NCI-H2029 (cell line): ENCODE measurements at places on chromosomes 5 and 9.

GRCh38 chr9:108756746-108757490, 98.9 kb downstream of the ACTL7B start:
- DNase-seq, result no peak

GRCh38 chr5:81302596-81302995, 1.2 kb downstream of the ZCCHC9 start:
- DNase-seq, result no peak

DNA sequence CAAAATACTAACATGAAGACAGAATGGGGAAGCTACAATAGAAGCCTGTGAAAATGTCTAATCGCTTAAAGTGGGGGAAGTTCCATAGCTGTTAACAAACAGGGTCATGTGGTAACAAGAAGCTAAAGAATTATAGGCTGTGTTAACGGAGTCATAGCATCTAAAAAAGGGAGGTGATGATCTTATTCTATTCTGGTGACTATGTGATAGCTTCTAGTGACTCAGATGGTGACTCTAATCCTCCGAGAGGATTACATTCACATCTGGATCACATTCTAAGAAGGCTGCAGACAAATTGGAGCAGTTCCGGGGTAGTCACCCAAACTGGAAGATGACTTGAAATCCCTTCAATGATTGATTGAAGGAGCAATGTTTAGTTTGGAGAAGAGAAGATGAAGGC, 142.1 kb downstream of the LIFR start:
- no peak for DNase-seq

DNA sequence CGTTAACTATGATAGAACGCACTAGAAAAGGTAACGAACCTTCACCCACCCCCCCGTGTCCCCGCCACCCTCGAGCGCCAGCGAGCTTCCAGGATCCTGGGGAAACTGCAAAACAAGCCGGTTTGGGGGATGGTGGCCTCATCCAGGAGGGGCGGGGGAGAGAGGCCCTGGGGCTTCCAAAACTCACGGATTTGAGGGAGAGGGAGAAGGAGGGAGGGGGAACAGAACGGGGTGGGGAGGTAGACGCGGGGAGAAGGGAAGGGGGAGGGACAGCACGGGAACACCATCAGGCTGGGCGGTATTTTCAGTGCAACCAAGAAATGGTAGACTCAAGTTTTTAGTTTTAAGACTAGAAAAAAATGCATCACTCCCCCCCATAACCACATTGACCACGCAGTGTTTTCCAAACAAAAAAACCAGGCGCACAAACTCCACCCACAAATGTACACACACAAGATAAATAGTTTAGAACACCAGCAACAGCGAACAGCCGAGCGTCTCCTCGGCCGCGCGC, 1.4 kb downstream of the NRARP start:
- DNase-seq, result no peak

DNA sequence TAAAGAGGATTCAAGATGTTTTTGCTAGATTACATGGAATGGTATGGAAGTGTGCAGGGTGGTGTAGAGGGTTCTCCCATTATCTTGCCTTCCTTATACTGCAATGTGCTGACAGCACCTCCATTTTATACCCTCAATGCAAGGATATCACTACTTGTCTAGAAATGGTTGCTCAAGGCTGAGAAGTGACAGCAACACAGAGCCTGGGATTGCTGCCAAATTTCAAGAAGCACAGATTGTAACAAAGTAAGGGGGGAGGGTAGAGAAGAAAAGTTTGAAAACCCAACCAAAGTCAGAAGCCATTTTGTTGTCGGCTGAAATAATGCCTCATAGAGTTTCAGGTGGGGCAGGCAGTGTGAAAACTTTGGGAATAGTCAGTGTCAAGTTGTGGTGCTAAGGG, 29.8 kb downstream of the PCDHAC2 start:
- DNase-seq, result no peak

DNA sequence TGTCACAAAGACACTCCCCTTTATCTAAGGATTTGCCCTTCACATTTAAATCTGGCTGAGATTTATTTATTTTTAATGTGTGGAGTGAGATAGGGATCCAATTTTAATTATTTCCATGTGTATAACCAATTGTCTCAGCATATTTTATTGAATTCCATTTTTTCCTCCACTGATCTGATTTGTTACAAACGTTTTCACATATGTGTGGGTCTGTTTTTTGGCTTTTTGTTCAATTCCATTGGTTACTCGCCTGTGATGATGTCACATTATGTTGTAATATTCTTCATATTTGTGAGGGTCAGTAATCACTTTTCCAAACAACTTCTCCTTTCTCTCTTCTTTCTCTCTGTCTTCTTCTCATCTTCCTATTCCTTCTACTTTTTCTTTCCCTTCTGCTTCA, 278.3 kb upstream of the RFX3 start:
- DNase-seq, result no peak

- no peak for DNase-seq
Observed at GRCh38 chr5:161406880-161407279, 139.6 kb downstream of the GABRB2 start.

GRCh38 chr9:115340314-115340713, 222.4 kb upstream of the TNC start:
- no peak for DNase-seq

GRCh38 chr5:86118542-86118941, 499.2 kb upstream of the COX7C start:
- DNase-seq, result no peak

GRCh38 chr5:10138395-10139057, 111.2 kb downstream of the ATPSCKMT start:
- DNase-seq, result no peak

- no peak for DNase-seq
Observed at GRCh38 chr9:107881626-107882300, 392.2 kb upstream of the KLF4 start.
